NCI-H2171 treated with DMSO at 0.1 percent for 48 hours (cell line): ENCODE measurements at places on chromosomes 5 and 9.

DNA sequence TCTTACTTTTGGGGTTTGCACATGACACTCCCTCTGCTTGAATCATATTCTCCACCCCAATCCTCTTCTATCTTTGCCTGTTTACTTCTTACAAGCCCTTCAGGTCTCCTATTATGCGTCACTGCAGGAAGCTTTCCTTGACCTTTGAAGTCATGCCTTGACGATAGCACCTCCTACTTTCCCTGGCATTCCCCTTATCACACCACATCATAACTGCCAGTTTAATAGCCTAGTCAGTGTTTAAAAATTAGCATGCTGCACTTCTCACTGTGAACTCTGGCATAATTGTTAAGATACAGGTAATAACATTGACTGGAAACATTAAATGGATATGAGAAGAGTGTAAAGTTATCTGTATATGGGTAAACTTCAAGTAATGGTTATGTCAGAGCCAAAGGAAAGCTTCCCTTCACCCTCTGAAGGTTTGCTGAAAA, 37.1 kb upstream of the CEP120 start:
- no peak for DNase-seq

GRCh38 chr5:38208782-38209378, 49.5 kb upstream of the EGFLAM start:
- DNase-seq = peak; percentile 83

DNA sequence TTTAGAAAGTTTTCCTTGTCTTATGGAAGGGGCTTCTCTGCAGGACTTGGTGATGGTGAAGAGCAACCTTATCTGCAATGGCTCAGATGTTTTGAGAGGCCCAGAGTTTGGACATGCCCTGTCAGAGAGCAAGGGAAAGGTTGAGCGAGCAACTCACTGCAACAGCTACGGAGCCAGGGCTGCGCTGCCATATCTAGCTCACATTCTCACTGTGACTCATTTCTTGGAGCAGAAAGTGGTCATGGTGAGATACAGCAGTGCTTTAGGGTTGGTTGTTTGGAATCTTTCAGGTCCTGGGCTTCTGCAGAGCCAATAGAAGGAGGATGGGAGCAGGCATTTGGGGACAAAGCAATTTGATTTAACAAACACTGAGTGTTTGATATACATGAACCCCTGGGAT, 12.3 kb downstream of the GLRA1 start:
- DNase-seq = no peak

- peak; percentile 47 for DNase-seq
These were observed at the start of gene FBXO10 for GRCh38 chr9:37575921-37576721. Gene FBXO10, minus strand, starts transcription at chr9:37576380. Its CDS starts 34,612 bp downstream, at chr9:37541768.

GRCh38 chr9:20591223-20591622, 31.1 kb downstream of the MLLT3 start:
- no peak for DNase-seq

DNA sequence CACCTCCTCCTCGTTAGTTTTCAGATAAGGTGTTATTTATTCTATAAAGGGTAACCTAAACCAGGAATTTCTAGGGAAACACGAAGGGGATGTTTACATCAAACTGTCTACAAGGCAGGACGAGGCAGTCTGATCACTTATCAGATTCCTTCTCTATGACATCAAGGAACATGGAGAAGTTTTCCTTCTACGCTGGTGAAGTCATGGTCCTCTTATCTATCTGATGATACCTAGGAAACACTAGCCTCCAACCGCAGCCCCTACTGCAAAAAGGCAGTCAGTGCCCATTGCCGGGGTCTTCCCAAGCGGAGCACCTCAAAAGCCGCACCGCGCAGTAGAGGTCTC, 1.5 kb downstream of the MPDZ start:
- no peak for DNase-seq
